ENCODE measurements at places on chromosomes 2 and 18.

DNA sequence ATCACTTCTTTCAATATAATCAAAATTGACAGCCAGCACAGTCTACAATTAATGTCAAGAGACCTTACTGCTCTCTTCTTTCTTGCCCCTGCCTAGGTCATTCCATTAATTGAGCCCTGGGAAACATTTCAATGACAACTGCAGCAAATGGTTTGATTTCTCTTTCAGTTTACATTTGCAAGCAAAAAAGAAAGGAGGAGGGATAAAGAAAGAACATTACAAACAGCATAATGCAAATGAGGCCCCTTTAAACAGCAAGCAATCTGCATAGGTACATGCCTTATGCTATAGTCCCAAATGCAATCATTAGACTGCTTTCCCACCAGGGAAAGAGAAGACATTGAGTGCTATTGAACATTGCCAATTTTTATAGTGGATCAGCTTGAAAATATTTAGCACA lies 655.0 kb upstream of the CDH2 start:
- DNase-seq: no peak

DNA sequence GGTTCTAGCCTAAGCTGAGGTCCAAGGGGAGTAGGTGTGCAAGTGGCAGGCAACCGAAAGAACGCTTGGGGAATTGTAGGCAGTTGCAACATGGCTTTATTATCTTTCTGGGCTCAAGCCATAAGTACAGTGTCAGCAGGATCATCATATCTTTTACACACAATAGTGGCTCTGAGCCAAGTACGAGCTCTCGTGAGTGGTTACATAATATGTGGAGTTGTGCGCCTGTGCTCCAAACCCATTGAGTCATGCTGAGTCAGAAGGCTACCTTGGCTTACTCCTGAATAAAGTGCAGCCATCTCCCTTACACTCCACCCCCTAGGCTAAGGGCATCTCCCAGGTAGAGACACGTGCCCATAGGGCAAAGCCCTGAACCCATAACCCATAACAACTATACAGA lies 233.9 kb downstream of the SATB2 start:
- DNase-seq: no peak

- peak; percentile 16 for DNase-seq
Measured at GRCh38 chr2:204110338-204110741, 173.8 kb downstream of the ICOS start.

DNA sequence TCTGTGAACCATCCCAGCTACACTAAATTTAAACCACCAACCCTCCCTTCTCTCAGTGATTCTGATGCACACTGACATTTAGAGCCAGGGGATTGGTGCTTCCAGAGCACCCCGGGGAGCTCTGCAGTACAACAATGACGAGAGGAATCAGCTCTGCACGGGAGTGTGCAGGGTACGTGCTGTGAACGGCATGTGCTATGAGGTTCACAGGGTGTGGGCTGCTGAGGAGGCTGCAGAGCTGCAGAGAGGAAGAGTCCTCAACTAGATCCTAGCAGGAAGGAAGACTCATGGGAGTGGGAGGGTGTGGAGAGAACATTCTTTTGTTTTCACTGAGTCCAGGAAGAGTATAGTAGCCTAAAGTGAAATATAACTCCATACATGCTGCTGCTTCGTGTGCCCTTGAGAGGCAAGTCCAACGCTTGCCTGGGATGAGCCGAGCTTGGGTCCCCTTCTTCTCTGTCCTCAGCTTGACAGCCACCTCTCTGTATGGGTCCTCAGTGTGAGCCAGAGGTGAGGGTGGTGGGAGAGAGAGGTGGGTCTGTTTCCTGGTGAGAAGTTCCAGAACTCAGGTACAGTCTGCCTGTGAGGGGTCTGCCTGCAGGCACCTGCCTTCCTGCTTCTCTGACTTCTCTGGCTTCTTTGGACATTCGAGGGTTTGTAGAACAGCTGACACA lies 118.8 kb downstream of the CTIF start:
- no peak for DNase-seq

DNA sequence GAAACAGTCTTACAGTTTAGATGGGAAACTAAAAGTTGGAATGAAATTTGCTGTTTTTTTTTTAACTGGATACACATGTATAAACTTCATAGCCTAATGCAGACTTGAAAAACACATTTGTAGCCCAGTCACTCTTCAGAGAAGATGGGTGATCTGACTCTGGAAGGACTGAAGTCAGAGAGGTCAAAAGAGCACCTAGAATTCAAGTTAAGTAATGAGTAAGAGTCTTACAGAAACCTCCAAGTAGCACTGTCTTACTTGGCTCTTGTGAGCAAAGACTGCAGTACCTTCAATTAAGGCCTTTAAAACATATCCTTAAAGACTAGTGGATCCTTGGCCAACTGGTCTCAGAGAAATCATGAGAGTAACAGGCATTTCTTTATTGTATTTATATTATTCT lies 41.9 kb downstream of the TRAPPC8 start:
- DNase-seq: no peak

All from GM13976 (cell line).